SK-N-DZ (cell line): ENCODE measurements at places on chromosomes 6 and 20.

- DNase-seq: no peak
Measured at GRCh38 chr20:61436667-61437279, 184.7 kb downstream of the CDH4 start.

DNA sequence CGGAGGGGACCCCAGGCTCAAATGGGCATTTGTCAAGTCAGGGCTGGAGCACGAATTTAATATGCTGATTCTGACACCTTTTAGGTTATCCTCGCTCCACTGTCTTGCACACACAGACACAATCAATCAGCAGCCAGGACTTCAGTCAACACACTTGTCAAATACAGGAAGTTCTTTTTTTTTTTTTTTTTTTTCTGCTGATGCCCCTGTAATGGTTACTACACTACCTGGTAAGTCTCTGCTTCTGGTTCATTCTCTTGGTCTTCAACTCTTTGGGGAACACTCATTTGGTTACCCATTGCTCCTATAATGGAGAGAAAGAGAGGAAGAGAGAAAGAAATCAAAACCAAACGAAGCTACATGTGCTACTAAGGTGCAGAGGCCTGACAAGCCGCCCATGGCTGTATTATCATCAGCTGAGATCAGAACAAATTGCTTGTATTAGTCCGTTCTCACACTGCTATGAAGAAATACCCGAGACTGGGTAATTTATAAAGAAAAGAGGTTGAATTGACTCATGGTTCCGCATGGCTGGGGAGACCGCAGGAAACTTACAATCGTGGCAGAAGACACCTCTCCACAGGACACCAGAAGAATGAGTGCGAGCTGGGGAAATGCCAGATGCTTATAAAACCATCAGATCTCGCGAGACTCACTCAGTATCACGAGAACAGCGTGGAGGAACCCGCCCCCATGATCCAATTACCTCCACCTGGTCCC, 11.8 kb downstream of the BCAS1 start:
- DNase-seq: peak; percentile 44

GRCh38 chr6:161138543-161139303, 135.1 kb downstream of the AGPAT4 start:
- no peak for DNase-seq

- DNase-seq: no peak
Measured at GRCh38 chr6:112118034-112118433, 30.6 kb downstream of the FAM229B start.

DNA sequence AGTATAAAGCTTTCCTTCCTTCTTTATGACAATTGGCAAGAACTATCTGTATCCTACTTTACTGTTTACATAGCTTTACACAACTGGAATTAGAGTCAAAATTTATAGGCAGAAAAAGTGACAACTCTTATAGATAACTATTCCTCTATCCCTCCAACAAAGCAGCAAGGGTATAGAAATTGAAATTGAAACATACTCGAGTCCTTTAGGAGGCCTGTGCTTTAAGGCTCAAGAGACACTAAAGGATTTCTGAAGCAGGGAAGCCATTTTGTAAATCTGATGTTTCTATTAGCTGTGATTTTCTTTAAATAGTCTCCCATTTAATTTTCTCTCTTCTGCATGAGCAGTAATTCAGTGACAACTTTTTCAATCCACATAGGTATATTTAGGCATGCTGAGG, 567.6 kb upstream of the MAN1A1 start:
- DNase-seq: no peak

DNA sequence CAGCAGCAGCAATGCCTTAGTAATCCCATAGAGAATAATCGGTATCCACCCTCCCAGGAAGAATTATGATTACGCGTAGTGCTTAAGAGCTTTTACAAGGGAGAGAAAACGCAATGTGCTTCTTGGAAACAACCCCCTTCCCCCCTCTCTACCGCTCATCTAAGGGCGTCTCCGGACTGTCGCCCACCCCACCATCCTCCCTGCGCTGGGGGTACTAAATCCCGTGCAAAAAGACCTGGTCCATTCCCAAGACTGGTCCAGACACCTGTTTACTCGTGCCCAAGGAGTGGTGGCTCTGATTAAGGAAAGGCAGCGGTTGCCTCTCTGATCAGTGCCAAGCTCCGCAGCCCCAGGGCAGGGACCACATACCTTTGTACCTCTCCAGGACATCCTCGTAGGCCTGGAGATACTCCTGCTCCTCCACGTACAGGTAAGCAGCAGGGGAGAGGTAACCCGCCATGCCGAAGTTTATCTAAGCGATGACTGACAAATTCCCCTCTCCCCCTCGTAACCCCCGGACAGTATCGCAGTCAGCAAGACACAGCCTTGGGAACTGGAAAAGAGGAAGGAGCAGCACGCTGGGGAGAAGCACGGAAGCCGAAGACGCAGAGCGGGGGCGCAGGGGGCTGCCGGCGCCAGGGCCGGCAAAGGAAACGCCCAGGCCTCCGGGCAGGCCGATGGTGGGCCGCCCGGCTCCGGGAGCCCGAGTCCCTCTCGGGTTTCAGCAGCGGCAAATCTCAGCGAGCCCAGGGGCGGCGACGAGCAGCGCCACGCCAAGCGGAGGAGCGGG, 112.0 kb upstream of the BEND6 start:
- peak; percentile 46 for DNase-seq

DNA sequence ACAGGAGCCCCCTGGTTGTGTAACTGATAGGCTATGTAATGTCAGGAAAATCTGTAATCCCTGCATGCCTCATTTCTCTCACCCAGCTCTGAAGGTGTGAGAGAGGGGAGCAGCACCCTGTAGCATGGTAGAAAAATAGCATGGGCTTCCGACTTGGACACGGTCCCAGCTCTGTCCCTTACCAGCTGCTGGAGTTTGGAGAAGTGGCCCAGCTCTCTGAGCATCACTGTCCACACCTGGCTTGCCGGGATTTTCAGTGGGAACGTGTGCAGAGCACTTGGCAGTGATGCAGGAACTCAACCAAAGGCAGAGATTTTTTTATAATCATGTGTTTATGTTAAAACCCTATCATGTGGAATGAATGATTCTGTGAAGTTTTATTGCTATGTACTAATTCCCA, 34.6 kb downstream of the STK35 start:
- no peak for DNase-seq

DNA sequence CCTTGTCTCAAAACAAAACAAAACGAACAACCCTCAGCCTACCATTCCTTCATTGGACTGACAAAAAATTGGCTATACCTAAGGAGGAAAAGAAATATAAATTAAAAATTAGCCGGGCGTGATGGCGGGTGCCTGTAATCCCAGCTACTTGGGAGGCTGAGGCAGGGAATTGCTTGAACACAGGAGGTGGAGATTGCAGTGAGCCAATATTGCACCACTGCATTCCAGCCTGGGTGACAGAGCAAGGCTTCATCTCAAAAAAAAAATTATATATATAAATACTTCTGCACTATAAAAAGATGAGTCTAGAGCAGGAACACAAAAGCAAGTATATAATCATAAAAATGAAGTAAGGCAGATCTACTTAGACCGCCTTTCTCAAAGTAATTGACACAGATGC, 109.8 kb downstream of the CRYBG1 start:
- no peak for DNase-seq

DNA sequence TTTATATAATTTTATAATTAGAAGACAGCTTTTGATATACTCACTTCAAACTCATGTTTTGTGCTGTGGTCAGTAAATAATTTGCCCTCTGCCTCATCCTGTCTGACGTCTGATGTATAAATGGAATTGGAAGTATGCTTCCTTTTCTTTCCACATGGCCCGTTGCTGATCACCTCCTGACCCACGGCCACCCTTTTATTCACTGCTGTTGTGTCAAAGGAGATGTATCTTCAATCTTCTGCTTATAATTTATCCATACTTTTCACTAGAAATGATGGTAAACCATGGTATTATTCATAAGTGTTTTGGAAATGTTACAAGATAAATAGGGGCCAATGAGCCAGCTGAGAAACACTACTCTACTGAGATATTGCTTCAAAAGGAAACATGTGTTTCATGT, 841.8 kb downstream of the PHF3 start:
- DNase-seq: no peak

GRCh38 chr20:20375862-20376261, 8.0 kb downstream of the INSM1 start:
- no peak for DNase-seq

DNA sequence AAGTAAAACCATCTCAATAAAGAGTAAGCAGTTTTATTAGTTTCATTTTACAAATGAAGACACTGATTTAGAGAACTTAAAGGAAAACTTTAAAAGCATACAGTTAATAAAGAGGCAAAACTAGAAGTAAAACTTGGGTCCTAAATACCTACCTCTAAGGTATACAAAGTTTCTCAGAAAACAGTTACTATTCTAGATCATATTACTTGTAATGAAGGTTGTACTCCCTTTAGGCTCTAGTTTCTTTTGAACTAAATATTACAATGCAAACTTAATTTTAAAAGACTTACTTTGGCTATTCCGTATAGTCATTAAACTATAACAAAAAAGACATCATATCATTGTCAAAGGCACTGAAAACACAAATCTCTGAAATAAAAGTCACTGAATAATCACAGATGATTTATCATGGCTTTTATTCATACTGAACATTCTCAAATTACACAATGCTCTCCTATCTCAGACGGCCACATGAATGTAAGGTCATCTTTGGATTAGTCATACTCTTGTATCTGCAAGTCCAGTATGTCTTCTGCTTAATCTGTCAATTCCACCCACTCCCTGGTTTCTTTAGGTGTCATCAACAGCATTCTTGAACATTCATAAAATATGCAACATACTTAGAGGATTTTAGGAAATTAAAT, 361.6 kb upstream of the RUNX2 start:
- DNase-seq: no peak

GRCh38 chr6:43471399-43471798, 6.0 kb upstream of the TJAP1 start:
- DNase-seq: no peak

- DNase-seq: no peak
Measured at GRCh38 chr6:158283304-158283980, 28.8 kb upstream of the TULP4 start.

- DNase-seq: no peak
Measured at GRCh38 chr6:69732640-69733039, 64.2 kb downstream of the LMBRD1 start.

- DNase-seq: no peak
Measured at GRCh38 chr6:159044899-159045727, at the start of gene TAGAP. Gene TAGAP, minus strand, starts transcription at chr6:159044991. Its CDS starts 845 bp downstream, at chr6:159044146.

GRCh38 chr6:145656128-145656527, 79.2 kb downstream of the EPM2A start:
- DNase-seq: no peak

- no peak for DNase-seq
Measured at GRCh38 chr6:100565439-100566104, 100.9 kb upstream of the SIM1 start.

DNA sequence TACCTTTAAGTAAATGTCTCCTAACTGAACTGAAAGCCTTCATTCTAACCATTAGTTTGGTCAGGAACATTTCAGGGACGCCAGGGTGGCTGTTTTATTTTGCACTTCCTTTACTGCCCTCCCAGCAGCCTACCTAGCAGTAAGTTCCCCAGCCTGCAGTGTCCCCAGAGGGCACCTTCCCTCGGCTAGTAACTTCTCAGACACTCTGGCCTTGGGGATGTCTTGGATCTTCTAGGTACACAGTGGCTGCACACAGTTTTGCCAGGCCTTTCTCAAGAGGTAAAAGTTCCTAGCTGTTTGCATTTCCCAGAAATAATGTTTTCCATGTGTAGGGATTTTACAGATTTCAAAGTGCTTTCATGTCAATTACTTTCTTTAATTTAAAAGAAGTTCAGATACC, 378 bp upstream of the LAMA2 start:
- DNase-seq: peak; percentile 37

GRCh38 chr6:117739869-117740268, 64.6 kb downstream of the NUS1 start:
- DNase-seq: no peak

- no peak for DNase-seq
Measured at GRCh38 chr20:4949833-4950178, 51.5 kb downstream of the SLC23A2 start.

DNA sequence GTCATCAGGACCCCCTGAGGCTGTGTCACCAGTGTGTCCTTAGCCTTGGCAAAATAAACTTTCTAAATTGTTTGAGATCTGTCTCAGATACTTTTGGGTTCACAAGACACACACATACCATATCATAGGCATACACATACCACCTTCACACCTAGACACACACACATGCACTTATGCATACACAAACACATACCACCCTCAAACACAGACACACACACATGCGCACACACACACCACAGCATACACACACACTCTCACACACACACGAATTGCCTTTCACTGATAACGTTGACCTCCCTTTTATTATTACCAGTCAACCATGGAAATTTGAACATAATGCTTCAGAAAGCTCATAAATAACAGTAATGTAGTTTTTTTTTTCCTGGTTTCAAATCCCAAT, 108.6 kb upstream of the MYLIP start:
- no peak for DNase-seq

DNA sequence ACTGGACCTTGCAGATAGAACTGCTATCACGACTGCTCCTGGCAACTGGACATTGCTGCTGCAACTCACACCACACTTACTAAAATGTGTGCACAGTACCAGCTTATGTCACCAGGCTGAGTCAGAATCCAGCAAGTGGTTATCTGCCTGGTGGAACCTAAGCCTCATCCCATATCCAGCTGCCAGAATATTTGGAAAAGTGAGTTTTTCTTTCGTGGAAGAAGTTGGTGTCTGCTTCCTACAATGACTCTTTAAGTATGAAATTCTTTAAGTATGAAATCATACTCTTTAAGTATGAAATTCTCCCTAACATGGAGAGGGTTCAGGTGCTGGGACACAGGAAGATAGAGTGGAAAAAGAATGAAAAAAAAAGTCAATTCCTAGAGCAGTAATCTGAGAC, 16.4 kb upstream of the POLR1H start:
- DNase-seq: no peak

GRCh38 chr6:124742971-124743370, 219.3 kb upstream of the RNF217 start:
- no peak for DNase-seq

- no peak for DNase-seq
Measured at GRCh38 chr6:37588735-37589108, 89.0 kb upstream of the CCDC167 start.

- no peak for DNase-seq
Measured at GRCh38 chr6:17504005-17504404, 96.1 kb upstream of the FAM8A1 start.

DNA sequence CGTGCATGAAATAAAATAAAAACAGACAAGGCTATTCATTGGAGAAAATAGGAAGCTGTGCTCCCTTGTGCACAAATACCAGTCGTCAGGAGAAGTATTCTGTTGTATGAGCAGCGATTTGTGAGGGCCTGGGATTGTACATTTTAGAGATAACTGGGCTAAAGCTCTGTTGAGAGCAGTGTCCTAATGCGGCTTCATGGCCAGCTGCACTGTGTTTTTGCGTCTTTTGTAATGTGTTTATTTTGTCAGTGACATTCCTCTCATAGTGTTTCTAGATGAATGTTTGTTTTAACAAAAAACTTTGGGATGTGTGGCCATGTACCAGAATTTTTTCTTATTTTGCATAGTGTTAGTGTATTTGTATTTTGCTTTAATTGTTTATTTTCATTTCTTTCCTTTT, 14.8 kb downstream of the ERMARD start:
- no peak for DNase-seq

DNA sequence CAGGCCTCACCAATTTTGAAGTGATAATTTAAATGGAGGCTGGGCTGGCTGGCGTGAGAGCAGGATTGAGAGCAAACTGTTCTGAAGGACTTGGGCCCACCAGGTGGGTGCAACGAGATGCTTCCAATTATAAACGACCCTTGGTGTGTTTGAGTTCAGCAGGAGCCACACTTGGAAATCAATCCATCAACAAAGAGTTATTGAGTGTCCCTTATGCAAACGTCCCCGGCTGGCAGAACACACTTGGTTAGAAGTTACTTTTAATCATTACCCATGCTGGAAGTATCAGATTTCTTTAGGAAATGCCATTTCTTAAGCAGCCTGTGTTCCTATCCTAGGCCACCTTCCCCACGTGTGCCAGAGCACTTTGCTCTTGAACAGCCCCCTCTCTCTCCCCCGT, 37.8 kb upstream of the ZNF831 start:
- no peak for DNase-seq
